ENCODE measurements at places on chromosomes 6 and 20. TPM values are rescaled to one million over a fixed set of nuclear protein-coding genes. Genes with fewer than 3 reads are reported as not detected.

GRCh38 chr6:119157506-119157815, 79.0 kb upstream of the FAM184A start:
- DNase-seq: no peak

GRCh38 chr6:156957931-156958547, 180.9 kb downstream of the ARID1B start:
- no peak for DNase-seq

- no peak for DNase-seq
Observed at GRCh38 chr20:24685736-24686135, 216.3 kb downstream of the SYNDIG1 start.

DNA sequence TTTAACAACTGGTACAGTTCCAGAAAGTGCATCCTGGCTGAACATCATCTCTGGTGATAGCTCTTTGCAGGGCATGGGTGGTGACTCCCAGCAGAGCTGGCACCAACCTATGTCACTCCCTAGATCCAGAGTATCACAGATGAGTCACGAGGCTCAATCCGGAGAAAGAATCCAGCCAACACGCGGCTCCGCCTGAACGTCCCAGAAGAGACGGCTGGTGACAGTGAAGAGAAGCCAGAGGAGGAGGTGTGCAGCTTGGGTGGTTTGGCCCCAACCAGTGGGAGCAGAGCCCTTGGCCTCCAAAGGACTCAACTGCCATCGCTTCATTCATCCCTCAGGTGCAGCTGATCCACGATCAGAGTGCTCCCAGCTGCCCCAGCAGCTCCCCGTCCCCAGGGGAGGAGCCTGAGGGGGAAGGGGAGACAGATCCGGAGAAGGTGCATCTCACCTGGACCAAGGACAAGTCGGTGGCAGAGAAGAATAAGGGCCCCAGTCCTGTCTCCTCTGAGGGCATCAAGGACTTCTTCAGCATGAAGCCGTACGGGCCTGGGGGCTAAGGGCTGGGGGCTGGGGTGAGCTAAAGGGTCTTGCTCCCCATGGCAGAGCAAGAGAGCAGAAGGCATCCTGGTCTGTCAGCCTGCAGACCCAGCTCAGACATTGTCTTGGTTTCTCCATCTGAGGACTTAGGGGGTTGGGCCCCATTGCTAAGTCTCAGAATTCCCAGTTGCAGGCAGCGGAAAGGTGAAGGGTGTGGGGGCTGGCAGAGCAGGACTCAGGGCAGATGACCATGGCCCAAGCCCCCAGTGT, 27.2 kb downstream of the SLC12A5 start:
- DNase-seq: no peak

GRCh38 chr6:3046295-3046694, 22.0 kb upstream of the RIPK1 start:
- DNase-seq: no peak

DNA sequence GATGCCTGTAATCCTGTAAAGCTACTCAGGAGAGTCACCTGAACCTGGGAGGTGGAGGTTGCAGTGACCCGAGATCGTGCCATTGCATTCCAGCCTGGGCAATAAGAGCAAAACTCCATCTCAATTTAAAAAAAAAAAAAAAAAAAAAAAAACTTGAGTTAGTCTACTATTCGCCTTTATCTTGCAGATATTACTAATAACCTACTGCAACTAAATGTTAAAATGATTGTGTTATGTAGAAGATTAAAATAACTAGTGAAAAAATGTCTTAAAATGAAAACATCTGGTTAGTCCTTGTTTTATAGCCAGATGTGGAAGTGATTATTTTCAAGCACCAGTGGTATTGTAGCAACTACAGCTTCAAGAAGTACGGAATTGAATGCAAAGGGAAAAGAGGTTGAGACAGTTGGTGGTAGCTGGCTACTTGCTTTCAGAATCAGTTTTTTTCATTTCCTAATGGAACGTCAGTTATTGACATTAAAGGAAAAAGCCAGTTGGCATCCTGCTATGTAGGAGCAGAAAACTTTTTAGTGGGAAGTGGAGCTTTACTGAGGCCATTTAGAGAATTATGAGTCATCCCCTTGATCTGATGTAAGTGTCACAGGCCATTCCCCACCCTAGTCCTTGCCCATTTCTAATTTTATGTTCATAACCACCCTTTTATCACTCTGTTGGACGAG, 43.8 kb upstream of the DYNLRB1 start:
- peak; percentile 75 for DNase-seq

GRCh38 chr6:91816335-91816734, 1229.5 kb upstream of the MAP3K7 start:
- DNase-seq: no peak

GRCh38 chr20:63597651-63598478, 23.8 kb upstream of the HELZ2 start:
- no peak for DNase-seq

GRCh38 chr20:60794674-60795073, 457.4 kb upstream of the CDH4 start:
- DNase-seq: no peak

DNA sequence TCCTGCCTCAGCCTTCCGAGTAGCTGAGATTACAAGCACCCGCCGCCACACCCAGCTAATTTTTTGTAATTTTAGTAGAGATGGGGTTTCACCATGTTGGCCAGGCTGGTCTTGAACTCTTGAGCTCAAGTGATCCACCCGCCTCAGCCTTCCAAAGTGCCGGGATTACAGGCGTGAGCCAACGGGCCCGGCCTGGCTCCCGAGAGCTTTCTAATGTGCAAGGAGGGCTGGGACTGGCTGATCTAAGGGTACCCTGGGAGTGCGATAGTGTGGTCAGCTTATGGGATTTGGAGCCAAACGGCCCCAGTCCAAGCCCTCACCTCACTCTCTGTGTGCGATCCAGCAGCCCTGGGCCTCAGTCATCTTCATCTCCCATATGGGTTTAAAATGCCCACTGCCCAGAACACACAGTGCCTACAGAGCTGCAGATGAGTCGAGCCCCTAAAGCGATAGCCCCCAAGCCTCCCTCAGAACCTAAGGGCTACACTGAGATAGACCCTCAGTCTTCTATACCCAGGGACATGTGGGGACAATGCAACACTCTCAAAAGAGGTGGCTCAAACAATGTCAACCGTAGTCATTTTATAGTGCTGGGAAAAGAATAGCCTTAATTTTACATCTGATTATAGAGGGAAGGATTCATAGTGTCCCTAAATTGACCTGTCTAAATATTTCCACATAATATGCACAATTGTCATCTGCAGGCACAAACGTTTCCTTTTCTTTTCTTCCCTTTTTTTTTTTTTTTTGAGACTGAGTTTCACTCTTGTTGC, 50.1 kb downstream of the SSR1 start:
- no peak for DNase-seq

GRCh38 chr20:56247954-56248782, at the start of gene MC3R:
Gene MC3R (plus strand): TSS chr20:56248732. CDS start chr20:56248844, 112 bp downstream.
- peak; percentile 57 for DNase-seq

GRCh38 chr6:95690328-95690727, 113.0 kb downstream of the MANEA start:
- no peak for DNase-seq

- DNase-seq: no peak
Observed at GRCh38 chr20:48703107-48703506, 124.7 kb downstream of the PREX1 start.

DNA sequence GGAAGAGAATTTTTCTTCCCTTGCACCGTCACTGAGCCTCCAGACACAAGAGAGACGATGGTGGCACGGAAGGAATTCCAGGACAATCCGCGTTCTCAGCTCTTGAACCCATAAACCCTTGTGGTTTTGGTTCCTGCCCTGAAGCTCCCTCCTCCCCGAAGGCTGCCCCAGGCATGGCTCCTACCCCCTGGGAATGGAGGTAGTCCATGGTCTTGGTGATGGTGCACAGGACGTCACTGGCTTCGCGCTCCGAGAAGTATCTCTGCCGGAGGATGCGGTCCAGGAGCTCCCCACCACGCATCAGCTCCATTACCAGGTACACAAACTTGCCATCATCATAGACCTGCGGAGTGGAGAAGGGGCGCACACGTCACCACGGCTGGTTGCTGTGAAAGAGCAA, 47.5 kb upstream of the MPC1 start:
- no peak for DNase-seq

DNA sequence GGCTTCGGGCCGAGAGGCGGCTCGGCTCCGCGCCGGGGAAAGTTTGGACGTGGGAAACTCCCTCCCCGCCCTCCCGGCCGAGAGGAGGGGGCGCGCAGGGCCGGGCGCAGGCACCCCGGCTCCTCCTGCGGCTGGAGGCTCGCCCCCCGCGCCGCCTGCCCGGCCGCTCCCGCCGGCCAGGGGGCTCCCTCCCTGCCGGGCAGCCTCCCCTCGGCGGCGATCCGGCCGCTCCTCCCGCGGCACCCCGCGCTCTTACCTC, 370 bp downstream of the CDH22 start:
- DNase-seq: no peak

DNA sequence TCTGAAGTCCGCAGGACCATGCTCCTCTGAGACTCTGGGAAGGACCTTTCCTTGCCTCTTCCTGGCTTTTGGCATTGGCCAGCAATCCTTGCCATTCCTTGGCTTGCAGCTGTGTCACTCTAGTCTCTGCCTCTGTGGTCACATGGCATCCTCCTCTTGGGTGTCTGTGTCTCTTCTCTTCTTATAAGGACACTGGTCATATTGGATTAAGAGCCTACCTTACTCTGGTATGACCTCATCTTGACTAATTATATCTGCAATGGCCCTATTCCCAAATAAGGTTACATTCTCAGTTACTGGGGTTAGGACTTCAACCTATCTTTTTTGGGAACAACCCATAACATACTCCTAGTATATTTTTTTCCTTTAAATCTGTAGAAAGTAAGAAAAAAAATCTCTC, 49.9 kb upstream of the GTSF1L start:
- no peak for DNase-seq

DNA sequence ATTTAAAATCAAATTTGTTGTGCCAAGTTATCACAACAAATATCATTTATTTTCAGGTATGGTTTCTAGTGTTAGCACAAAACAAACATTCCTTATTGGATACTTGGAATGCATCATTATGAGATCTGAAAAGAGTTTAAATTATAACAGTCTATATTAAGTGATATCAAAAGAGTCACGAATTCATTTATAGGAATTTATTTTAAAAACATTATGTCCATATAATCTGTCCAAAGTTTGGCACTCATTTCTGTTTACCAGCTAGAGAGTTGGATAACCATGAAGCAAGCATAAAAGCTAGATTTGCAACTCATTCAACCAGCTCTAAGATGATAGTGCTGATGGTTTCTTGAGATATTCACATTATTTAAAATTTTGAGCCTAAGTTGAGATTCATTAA, 453.2 kb downstream of the DOK5 start:
- no peak for DNase-seq

DNA sequence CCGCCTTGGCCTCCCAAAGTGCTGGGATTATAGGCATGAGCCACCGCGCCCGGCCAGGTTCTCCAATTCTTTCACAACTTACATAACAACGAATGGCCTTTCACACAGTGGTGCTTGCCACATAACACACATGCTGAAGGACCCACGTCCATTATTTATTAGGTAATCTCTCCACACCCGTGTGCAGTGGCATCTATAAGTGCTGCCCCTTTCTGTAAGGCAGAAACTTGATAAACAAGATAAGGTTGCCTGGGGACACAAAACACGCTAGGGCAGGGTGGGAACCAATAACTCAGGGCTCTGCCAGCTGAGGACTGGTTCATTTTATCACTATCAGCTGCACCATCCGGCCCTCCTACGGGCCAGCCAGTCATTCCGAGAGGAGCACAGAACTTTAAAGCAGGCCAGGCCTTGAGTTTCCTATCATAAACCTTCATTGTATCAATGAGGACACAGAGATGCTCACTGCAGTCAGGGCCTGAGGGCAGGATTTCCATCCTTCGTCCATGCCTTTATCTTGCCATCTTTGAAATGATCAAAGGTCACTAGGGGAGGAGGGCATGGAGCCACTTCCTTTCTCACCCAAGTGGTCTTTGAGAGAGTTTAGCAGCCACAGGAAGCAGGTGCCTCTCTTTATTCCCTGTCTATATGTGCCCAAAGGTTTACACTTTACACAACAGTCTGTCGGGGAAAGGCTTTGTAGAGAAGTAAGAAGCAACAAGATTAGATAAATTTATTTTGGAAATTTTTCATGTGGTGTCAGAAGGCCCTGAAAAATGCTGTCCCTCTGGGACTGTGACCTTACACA, 37.6 kb downstream of the GPLD1 start:
- no peak for DNase-seq

GRCh38 chr6:90156861-90157260, 139.8 kb downstream of the BACH2 start:
- no peak for DNase-seq

- DNase-seq: no peak
Observed at GRCh38 chr20:49865559-49865958, 49.8 kb downstream of the SPATA2 start.

- no peak for DNase-seq
Observed at GRCh38 chr6:120431841-120432240, 902.4 kb downstream of the TBC1D32 start.

GRCh38 chr6:141202626-141203025, 930.1 kb upstream of the GJE1 start:
- no peak for DNase-seq

DNA sequence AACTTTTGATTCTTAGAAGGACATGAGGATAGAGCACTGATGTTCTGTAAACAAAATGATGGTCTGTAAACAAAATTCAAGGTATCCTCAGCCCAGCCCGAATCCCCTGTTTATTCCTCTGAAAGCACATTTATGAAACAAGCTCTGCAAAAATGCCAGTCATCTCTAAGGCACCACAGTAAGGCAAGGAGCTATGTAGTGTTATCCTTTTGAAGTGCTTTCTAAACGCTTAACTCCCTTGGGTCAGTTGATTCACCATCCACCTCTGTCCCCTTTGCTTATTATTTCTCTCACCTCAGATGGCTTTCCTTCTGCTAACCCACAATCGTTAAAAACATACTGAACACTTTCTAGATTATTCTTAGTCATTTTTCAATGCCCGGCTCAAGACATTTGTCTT, 93.8 kb downstream of the ATXN1 start:
- no peak for DNase-seq

- DNase-seq: no peak
Observed at GRCh38 chr6:41583565-41583964, 37.4 kb downstream of the FOXP4 start.

Gene RHAG
- total RNA-seq: not detected

Gene GRM1
- total RNA-seq: under 0.01 TPM

Gene TINAG
- total RNA-seq: not detected

Gene CAGE1
- total RNA-seq: 0.20 TPM

Gene SCRT2
- total RNA-seq: not detected

Gene MROH8
- 0.65 TPM for total RNA-seq

Gene HSPA12B
- 8.7 TPM for total RNA-seq

Gene AHCY
- 56.2 TPM for total RNA-seq

Gene ADTRP
- 0.87 TPM for total RNA-seq

Gene PPP1R3G
- 1.6 TPM for total RNA-seq

Gene MYL9
- total RNA-seq: 0.60 TPM

Gene REM1
- not detected for total RNA-seq

Gene MAS1
- total RNA-seq: not detected

All from lung microvascular endothelial cell (primary cell).